ENCODE measurements at places on chromosomes 4 and X.

- DNase-seq, result no peak
Measured at GRCh38 chr4:82415922-82416365, 14.3 kb downstream of the HNRNPDL start.

DNA sequence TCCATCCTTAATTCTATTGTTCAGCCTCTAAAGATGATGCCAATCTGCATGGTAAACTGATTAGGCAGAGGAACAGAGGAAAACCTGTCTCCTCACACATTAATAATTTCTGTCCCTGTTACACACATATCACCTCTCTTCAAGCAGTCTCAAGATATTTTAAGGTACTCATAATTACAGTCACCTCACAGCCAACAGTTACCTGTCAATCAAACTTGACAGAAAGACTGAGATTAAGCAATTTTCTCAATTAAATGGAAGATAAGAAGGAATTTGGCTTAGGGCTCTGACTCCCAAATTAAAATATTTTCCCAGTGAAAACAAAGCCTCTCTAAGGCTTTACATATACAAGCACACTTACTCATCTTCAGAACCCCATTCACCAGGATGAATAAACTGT, 85.2 kb downstream of the MAPK10 start:
- no peak for DNase-seq

DNA sequence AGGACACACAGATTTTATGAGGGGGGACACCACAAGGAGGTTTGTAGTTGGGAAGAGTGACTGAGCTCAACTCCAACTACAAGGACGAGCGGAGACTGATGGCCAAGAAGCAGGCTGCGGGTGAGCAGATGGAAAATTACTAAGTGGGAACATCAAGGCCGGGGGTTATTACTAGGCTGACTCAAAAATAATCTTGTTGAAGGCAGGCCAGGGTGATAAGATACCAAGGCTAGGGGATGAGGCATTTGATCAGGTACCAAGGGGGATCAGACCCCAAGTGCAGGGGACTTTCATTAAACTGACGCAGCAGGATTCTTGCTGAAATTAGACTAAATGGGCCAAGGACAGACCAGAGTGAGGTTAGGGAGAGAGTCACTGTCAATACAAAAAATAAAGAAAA, 119.4 kb upstream of the SORBS2 start:
- no peak for DNase-seq

DNA sequence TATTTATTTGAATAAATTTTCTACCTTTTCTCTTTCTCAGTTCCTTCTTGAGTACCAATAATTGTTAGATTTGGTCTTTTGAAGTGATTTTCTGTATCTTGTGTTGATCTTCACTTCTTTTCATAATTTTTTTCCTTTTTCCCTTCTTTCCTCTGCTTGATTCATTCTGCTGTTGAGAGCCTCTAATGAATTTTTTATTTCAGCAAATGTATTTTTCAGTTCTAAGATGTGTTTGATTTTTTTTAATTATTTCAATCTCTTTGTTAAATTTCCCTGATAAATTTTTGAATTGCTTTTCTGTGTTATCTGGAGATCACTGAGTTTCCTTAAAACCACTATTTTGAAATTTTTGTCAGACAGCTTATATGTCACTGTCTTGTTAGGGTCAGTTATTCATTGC, 155.4 kb upstream of the IL15 start:
- DNase-seq, result no peak

- no peak for DNase-seq
Measured at GRCh38 chr4:164012396-164013027, 518.0 kb downstream of the TMA16 start.

DNA sequence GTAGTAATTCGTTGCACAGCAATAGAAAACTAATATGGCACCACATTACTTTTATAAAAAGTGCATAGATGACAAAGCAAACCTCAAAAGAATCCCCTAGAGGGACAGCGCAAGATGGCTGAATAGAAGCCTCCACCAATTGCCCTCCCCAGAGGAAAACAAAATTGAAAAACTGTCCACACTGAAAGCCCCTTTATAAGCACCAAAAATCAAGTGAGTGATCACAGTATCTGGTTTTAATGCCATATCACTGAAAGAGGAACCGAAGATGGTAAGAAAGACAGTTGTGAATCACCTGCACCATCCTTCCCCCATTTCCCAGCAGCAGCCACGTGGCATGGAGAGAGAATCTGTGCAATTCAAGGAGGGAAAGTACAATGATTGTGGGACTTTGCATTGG, 522.2 kb downstream of the GLUD2 start:
- DNase-seq, result no peak

DNA sequence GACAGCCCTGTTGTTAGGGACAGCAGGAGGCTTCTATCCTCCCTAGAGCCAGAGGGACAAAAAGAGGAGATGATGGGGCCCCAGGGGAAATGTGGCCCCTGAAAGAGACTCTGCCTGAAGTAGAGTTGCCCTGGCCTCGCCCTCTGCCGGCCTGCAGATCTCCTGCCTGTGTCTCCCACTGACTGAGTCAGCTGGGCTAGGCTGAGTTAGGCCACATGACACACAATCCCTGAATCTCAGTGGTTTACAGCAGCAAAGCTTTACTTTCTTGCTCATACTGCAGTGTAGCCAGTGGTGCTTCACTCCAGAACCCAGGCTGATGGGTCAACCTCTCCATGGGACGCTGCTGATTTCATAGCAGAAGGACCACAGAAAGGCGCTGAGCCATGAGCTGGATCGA, 23.5 kb downstream of the DRD5 start:
- no peak for DNase-seq

GRCh38 chr4:98444371-98444770, 183.2 kb downstream of the RAP1GDS1 start:
- DNase-seq, result no peak

DNA sequence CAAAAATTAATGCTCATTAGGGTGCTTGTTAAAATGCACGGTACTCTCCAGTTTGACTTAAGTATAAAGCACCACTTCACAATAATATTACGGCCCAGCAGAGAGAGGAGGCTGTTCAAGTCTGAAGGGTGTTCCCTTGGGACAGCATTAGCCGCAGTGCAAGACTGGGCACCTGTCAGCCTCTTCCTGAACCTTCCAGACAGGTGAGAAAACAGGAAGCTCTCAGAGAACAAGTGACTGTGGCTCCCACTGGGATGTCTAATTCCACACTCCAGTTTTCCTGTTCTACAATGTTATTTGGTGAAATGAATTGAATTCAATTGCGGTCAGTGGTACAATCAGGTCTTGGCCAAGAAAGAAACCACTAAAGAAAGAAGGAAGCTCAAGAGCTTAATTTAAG, 414.4 kb downstream of the SMARCA1 start:
- DNase-seq, result no peak

GRCh38 chrX:578531-578930, 52.1 kb upstream of the SHOX start:
- no peak for DNase-seq

- DNase-seq, result no peak
Measured at GRCh38 chr4:1718095-1718850, 2.9 kb downstream of the TMEM129 start.

DNA sequence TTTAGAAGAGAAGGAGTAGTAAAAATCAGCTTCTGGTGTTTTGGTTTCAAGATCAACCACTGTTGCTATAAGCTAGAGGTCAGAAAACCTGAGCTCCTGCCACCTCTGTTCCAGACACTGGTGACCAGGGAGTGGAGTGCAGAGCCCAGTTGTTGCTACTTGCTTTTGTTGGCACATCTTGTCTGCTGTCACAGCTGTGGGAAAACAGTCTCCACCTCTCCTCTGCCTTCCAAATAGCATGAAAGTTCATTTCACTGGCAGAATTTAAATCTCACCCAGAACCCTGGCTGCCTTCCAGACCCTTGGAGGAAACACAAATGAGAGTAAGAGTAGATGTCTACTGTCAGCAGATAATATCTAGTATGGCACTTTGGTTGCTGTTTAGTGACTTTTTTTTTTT, 297.5 kb upstream of the KLF3 start:
- DNase-seq, result no peak

DNA sequence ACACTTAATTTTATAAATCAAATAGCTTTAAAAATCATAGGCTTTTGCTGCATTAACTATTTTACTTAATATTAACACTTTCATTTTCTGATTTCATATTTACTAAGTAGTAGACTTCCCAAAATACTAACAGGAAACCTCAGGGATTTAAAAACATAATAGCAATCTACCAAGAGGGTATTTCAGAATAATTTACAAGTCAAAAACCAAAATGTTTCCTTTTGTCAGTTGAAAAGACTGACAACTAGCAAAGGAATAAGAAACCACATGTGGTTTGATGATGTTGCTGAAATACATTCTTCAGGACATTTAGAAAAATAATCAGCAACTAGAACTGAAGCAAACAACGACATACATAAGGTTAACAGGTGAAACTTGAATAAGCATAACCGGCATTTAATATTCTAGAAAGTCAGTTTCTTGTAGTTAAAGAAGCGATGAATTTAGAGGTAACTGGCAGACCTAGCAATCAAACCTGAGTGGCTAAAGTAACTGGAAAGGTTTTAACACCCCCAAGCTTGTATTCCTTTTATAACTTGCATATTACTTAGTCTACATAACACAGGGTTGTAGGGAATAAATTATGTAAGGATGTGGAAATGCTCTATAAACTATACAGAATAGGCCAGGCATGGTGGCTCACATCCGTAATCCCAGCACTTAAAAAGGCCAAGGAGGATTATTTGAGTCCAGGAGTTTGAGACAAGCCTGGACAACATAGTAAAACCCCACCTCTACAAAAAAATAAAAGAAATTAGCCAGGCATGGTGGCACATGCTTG, 40.0 kb downstream of the DHX15 start:
- no peak for DNase-seq

DNA sequence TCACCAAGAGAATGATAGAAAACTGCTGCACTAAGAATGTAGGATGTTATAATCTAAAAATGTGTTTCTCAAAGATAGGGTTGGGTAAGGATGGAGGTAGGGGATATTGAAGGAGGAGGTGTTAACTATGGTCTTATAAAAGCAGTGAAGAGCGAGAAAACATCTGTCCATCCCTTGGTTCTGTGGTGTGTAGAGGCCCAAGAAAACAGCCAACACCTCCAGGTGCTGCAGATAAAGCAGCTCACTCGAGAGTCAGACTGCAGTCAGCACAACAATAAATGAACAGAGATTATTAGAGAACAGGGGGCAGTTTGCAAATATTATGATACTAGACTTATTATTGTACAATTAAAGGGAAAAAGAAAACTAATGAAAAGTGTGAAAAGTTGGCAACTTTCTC, 141.5 kb downstream of the CAMK2D start:
- no peak for DNase-seq

DNA sequence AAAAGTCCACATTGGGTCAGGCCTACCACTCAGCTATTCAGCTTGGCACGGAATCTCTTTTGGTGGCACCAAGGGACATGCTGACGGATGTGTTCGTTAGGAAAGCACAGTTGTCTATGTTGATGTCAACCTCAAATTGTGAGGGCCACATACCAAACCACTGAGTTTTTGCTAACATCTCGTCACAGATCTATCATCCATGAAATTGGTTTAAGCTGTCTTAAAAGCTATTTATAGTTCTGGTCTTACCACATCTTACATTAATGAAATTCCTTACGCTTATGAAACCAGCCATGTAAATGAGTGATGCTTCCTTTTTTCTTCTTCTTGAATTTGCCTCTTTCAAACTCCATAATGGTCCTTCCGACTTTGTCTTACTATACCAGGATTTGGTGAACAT, 101.5 kb downstream of the MGST2 start:
- DNase-seq, result no peak

DNA sequence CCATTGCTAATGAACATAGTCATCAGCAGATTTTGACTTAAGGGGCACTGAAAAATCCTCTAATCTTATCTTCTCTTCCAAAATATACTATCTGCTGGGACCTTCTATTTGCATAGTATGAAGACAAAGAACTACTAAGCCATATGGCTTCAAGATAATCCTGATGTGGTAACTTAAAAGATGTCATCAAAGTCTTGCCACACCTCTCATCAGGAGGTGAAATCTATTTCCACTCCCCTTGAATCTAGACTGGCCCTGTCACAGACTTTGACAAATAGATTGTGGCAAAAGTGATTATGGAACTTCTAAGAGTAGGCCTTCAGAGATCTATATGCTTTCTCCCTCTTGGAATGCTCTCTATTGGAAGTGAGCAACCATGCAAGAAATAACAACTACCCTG, 27.3 kb upstream of the TET2 start:
- DNase-seq, result no peak

Data from CD8-positive, alpha-beta T cell (primary cell).